ENCODE measurements at places on chromosomes 5 and 9.

DNA sequence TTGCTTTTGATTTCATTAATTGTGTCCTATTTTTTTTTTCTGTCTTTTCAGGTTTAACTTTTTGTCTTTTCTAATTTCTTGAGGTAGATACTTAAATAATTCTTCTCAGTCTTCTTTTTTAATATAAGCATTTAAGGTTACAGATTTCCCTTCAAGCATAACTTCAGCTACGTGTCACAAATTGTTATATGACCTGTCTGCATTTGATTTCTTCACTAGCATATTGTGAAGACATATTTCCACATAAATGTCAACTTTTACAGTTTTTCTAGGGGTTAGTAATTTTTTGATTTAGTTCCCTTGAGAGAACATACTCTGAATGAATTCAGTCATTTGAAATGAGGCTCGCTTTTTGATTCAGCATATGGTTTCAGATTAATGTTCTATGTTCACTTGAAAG is 35.6 kb downstream of the RASA1 start:
- no peak for DNase-seq

- DNase-seq = no peak
These were observed 410.3 kb downstream of the DTWD2 start for GRCh38 chr5:118578093-118578492.

GRCh38 chr5:14777932-14778791 is 93.4 kb downstream of the ANKH start:
- no peak for DNase-seq

- DNase-seq = no peak
These were observed 587.7 kb upstream of the GRAMD2B start for GRCh38 chr5:125835293-125836172.

DNA sequence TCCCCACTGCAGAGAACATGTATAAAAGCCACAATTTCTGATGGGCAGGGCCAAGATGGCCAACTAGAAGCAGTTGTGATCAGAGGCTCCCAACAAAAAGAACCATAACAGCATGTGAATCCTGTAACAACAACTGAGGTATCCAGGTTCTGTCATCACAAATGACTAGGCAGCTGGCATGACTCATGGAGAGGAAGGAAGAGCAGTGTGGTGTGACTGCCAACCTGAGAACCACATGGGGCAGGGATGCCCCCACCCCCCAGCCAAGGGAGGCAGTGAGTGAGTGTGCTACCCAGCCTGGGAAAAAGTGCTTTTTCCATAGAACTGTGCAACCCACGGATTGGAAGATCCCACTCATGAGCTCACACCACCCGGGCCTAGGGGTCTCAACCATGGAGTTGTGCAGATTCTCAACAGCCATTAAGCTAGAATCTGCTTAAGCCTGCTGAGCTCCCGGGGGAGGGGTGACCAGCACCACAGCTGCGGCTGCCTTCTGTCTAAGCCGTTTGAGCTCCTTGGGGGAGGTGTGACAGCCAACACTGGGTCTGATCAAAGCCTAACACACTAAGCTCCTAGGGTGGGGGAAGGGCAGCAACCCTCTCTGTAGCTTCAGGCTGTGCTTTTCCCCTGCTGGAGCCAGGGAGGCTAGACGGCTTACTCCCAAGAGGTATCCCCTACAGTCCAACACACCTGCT is 80.1 kb upstream of the DMAC1 start:
- no peak for DNase-seq

GRCh38 chr5:69492923-69493395 is 369 bp downstream of the OCLN start:
- no peak for DNase-seq
